ENCODE measurements at places on chromosomes 6 and 20.

DNA sequence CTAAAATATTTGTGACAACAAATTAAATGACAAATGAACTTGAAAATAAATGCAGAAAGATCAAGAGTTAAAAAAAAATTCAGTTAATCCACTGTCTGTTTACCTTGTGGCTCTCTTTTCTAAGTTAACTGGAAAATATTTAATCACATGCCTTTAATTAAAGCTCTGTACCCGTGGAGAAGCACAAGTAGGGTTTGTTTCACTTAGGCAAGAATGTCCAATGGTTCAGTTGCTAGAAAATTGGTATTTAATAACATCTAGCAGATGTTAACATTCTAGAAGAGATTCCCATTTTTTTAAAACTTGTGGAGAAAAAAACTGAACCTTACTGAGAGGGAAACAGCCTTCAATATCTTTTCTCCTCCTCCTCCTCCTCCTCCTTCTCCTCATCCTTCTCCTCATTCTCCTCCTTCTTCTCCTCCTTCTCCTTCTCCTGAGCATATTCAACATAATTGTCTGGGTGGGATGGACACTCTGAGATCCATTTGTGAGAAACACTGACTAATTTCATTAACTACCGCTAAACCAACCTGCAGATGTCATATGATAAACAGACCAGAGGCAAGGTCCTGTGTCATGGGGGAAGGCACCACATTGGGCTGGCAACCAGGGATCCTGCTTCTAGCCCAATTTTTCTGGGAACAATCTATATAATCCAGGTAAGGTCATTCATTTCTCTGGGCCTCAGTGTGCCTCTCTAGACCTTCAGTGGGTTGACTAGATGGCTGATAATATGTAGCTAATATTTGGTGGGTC lies 44.1 kb upstream of the AKIRIN2 start:
- DNase-seq, result no peak

GRCh38 chr20:4051413-4052138 lies 36.2 kb upstream of the RNF24 start:
- no peak for DNase-seq

- DNase-seq, result peak; percentile 21
Measured at GRCh38 chr6:13375360-13375878, 47.1 kb upstream of the TBC1D7 start.

DNA sequence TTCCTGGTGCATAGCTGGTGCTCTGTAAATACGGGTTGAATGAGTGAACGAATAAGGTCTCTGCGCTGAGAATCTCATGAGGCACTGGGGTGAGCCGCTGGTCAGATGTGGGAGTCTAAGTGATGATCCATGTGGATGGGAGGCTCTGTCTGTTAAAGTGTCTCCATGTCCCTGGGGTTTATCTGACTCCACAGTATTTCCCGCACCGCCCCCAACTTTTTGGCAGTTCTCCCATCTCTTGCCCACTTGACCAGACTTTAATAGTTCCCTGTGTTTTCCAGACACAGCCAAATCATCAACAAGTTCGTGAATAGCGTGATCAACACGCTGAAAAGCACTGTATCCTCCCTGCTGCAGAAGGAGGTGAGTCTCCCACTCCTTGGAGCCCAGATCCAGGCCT lies 9.9 kb downstream of the BPIFA2 start:
- DNase-seq, result no peak

DNA sequence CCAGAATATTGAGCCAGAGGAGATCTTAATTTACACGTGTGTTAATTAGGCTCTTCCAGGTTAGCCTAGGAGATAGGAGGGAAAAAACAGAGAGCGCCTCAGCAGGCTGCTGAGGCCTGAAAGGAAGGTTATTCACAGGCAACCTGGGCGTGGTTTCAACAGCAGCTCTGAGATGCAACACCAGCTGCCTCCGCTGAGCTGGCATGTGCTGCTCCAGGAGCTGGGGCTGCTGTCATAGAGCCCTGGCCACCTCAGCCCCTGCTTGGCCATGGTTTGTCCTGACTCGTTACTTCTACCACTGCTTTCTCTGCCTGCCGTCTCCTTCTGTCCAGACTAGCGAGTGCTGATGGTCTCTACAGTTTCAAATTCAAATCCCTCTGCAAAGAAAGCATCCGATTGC lies 32.4 kb upstream of the RPP40 start:
- no peak for DNase-seq

DNA sequence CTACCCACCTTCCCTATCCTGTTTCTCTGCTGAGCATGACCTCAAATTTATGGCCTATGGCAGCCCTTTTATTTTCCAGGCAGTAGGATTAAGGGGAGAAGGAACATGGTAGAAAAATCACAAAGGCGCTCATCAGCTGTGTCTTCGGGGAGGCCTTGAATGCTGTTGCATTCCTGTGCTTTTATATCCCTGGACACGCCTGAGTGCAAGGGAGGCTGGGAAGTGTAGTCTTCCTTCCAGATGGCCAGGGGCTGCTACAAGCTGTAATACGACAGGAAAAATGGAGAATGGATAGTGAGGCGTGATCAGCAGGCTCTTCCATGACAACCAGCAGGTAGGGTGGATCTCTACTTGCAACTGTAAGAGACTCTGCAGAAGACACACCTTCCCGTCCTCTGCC lies 210.9 kb upstream of the GGTLC1 start:
- DNase-seq, result no peak

DNA sequence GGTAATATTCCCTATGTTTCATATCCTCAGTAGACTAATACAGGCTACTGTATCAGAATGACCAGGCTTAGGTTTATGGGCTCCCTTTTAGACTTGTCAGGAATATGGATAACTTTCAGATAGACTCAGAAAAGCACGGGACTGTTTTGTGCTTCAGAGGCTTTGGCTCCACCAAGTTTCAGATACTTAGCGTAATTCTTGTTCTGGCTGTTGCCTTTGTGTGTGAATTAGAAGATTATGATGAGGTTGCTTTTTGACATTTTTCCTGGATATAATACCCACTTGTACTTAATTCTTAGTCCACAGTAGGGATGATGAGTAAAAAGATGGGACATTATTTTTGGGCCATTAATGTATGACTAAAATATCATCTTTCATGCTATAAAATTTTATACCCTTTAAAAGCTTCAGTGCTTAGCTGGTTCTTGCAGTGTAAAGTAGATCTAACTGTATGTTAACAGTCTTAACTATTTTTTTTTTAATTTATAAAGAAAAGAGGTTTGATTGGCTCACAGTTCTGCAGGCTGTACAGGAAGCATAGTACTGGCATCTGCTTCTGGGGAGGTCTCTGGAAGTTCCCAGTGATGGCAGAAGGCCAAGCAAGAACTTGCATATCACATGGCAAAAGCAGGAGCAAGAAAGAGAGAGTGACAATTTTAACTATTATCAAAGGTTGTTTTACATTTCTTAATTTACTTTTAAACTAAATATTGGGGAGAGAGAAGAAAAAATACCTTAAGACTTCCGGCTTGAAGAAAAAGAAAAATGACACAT lies 120.7 kb downstream of the ZFAND3 start:
- DNase-seq, result no peak

DNA sequence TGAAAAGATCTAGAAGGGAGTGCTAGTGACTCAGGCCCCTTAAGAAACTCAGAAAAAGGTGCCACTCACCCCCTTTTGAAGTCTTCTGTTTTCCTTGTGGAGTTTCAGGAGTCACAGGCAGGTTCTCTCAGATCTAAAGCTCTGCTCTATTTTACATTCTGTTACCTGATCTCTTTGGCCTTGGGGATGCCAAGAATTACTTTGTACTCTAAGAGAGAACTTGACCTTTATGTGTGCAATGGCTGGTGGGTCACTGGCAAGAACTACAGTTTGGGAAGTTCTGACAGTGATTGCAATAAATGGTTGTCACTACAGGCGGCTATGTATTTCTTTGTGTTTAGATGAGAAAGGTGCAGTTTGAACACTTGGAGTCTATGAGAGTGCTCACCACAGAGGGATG lies 24.2 kb upstream of the ENPP4 start:
- DNase-seq, result no peak

- DNase-seq, result no peak
Measured at GRCh38 chr6:131950767-131951575, at the start of gene CCN2. Gene CCN2 (minus strand): TSS chr6:131951372. CDS start chr6:131951172, 200 bp downstream.

DNA sequence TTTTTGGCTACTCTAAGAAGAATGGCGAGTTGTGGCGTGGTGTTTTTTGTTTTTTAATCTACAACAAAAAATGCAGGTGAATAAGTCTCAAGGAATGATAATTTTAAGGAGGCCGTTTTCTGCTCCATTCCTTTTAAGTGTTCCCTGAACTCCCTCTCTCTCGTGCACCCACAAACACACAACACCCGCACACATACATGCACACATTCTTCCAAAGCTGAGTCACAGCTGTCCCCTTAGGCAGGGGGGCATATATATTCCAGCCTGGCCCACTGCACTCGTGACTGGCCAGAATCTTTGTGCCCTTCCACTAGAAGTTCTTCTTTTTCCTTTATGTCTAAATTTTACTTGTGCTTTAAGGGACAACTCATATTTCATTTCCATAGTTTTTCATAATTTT lies 405.7 kb downstream of the LMBRD1 start:
- DNase-seq, result no peak

- peak; percentile 6 for DNase-seq
Measured at GRCh38 chr6:12265791-12266190, 24.4 kb upstream of the EDN1 start.

DNA sequence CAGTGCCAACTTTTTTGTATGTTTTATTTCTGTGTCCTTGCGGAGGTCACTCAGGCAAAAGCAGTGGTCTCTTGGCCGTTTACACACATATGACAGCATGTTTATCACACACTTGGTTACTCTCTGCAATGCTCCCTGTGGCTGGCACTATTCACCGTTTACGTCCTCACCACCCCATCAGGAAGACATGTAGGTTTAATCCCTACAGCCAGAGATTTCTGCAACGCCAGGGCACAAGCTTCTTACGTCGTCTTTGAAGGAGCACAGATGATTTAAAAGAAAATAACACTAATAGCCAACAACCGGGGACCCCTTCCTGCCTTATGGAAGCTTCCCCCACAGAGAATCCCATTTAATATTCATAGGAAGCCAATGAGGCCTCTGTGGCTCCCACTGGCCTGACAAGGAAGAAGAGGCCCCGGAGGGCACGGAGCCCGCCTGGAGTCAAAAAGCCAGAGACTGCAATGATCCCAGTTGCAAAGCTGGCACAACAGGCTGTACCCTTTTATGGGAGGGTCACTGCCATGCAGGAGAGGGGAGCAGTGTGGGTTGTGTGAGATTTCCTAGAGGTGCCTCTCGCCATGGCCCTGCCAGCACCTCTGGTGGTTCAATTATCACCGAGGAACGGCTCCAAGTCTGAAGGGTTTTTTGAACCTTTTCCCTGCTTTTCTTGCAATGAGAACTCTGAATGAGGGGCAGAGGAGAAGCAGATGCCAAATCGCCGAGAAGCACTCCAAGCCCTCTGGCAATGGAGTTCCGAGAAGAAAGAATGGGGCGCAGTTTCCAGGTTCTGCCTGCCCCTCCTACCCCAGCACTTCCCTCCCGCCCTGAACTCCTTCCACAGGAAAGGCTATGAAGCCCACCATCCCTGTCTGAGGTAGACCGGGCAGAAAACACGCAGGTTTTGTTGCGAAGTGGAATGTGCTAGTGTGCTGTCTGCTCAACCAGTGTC lies 96.2 kb downstream of the THBS2 start:
- DNase-seq, result no peak

- no peak for DNase-seq
Measured at GRCh38 chr6:64415926-64416325, 780.3 kb downstream of the PHF3 start.
